ENCODE measurements at places on chromosomes 7 and 10. TPM values are rescaled to one million over a fixed set of nuclear protein-coding genes. Genes with fewer than 3 reads are reported as not detected.

Gene EVX1
- 0.50 TPM for total RNA-seq

Gene CUTC
- total RNA-seq, result 22.0 TPM

Gene OR2A14
- total RNA-seq, result not detected

Gene CLDN12
- total RNA-seq, result 10.4 TPM

Gene COX15
- 28.9 TPM for total RNA-seq

Gene RPEL1
- not detected for total RNA-seq

Gene NKX1-2
- total RNA-seq, result not detected

Gene GNG11
- 48.0 TPM for total RNA-seq

Gene GPR22
- not detected for total RNA-seq

Gene NPC1L1
- total RNA-seq, result not detected

Gene COL28A1
- total RNA-seq, result 0.44 TPM

Gene C10orf62
- total RNA-seq, result not detected

Gene TRIM74
- total RNA-seq, result not detected

Gene TIMM23
- total RNA-seq, result 69.1 TPM

Gene LMOD2
- total RNA-seq, result not detected

Gene GPR146
- 13.6 TPM for total RNA-seq

Gene C10orf71
- total RNA-seq, result not detected

Gene MICU1
- 29.6 TPM for total RNA-seq

Gene FAM237B
- not detected for total RNA-seq
